ENCODE measurements at places on chromosomes 5 and 9.

GRCh38 chr5:96566833-96567587, 95.2 kb upstream of the CAST start:
- DNase-seq, result no peak

DNA sequence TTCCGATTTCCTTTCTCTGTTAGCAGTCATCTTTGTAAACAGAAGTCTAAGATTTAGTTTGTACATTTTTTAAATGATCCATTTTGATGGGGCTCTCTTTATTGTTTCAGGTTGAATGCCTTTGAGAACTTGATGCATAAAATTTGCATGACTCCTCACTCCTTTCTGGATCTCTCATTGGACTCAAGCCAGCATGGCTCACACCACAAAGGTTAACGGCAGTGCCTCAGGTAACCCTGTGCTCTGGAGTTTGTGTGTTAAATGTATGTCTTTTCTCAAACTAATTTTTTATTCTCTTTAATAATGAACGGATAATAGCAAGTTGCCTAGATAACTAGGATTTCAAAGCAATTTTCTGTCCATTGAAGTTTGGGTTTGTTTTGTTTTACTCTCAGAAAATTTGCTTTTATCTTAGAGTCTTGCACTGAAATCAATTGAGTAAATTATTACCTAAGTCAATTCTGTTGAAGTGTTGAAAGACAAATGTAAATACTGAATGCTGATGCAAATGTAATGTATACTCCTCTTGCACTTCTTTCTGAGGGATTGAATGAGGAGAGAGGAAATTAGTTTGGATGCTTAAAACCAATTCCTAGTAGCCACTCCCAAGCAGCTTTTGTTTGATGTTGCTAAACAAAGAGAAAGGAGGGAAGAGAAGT, 164.6 kb upstream of the DMRT1 start:
- DNase-seq, result no peak

DNA sequence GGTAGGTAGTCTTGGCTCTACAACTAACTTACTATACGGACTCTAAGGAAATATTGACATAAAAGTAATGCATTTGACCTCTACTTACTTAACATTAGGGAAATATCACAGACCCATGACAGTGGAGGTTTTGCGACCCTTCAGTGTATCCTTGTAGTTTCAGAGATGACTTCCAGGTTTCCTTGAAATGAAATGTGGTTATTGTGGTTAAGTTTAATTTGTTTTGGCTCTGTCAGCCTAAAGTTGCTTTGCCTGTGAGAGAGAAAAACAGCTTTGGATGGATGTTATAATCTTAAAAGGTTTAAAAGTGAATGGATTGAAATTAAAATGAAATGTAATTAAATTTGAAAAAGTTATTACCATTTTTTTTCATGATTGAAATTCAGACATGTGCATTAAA, 42.9 kb downstream of the LRRTM2 start:
- DNase-seq, result no peak

- DNase-seq, result no peak
These were observed 56.8 kb downstream of the ARHGEF37 start for GRCh38 chr5:149638136-149638535.

DNA sequence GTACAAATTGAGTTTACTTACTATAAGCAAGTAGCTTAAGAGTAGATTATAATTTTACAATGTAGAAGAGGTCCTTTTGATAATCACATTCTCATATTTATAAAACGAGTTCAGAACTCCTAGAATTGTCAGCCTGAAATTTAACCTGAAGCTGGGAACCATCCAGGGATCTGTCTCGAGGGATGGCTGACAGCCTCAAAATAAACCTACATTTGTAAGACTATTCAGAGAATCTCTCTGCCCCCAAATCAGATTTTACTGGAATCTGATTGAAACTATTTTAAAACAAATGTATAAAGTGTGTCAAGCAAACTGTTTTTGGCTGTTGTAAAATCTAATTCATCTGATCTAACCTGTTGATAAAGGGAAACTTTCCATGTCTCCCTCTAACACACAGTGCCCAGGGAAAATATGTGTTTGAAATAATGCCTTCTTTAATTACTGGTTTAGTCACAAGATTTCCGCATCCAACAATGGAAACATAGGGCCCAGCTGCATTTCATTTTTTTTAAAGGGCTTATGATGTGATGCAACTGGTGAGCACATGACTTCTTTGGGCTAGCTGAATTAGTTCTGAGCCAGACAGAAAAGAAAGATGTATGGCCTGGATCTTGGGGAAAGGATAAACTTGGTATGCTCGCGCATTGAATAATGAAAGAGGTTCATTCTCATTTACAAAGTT, 30.3 kb downstream of the SLC25A46 start:
- DNase-seq, result no peak

GRCh38 chr5:149724130-149724840, 5.8 kb upstream of the PPARGC1B start:
- DNase-seq, result no peak

DNA sequence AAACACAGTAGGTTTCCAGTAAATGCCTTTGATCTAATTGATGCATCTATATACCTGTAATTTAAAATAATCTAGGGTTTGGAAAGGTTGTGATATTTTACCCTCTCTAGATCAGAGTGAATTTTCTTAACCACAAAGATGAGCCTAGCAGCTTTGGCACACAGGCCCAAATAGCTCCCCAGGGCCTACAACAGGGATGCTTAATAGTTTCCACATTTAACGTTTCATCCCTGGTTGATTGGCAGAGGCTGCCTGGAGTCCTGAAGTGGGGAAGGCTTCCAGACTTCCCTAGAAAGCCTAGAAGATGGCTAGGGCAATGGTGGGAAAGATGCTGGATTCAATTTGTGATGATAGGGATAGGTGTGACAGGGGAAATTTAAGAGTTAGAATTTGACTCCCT, 206.6 kb downstream of the NSG2 start:
- DNase-seq, result no peak

DNA sequence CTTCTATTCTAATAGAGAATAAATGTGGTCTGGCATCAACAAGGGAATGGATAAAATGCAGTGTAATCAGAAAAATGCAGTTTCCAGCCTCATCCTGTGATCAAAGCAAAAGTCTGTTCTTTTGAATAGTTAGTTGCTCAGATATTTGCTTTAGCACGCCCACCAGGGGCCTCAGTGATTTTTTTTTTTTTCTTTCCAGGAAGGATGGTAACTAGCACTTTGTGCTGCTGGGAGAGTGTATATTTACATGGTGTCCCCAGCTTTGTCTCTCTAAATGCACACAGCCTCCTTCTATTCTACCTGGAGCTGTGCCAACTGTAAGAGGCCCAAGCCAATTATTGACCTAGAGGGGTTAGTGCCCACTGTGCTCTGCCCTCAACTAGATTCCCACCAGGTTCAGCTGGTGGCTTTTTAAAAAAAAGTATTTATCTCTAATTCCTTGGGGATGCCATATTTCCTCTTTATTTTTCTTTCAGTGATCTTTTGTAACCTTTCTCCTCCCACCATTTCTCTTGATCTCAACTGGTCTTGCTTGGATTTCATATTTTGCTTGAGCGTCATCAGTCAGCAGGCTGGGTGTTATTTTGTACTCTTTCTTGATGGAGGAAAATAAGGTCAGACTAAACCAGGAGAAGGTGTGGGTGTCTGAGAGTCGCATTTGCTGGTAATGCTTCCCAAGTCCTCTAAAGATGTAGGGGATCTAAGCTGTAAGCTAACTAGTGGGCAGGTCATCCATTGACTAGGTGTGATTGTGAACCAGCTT, 193.0 kb upstream of the C9orf72 start:
- DNase-seq, result no peak

GRCh38 chr5:110346893-110347358, 379.5 kb downstream of the TMEM232 start:
- DNase-seq, result no peak

DNA sequence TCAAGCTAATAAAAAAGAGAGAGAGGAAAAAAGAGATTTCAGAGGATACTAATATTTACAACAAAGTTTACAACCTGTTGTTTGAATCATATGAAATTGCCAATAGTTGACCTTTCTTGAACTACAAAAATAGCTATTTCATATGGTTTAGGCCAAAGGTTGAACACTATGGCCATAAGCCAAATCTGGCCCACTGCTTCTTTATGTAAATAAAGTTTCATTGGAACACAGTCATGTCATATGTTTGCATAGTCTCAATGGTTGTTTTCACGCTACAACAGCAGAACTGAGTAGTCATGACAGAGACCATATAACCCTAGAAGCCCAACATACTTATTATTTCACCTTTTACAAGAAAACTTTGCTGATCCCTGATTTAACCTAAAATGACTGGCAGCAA, 20.9 kb downstream of the SEMA5A start:
- no peak for DNase-seq

- DNase-seq, result no peak
These were observed 388.3 kb downstream of the TMEM38B start for GRCh38 chr9:106082621-106083020.

- DNase-seq, result no peak
These were observed 299.1 kb upstream of the EFNA5 start for GRCh38 chr5:107969847-107970246.

DNA sequence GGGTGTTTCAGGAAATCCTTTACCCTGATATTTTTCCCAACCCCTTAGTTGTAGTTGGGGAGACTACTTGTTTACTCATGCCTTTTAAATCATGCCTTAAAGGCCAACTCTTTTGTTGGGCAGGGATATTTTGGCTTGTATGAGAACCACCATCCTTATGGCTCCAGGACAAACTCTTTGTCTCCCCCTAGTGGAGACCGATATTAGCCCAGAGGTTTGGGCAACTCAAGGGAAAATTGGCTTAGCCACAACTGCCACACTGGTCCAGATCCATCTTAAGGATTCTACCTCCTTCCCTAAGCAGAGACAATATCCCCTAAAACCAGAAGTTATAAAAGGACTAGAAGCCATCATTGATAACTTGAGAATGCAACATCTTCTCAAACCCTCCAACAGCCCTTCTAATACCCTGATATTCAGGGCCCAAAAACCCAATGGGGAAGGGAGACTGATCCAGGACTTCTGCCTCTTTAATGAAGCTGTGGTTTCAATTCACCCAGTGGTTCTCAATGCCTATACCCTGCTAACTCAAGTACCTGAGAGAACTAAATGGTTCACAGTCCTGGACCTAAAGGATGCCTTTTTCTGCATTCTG, 100.9 kb upstream of the HCN1 start:
- no peak for DNase-seq

DNA sequence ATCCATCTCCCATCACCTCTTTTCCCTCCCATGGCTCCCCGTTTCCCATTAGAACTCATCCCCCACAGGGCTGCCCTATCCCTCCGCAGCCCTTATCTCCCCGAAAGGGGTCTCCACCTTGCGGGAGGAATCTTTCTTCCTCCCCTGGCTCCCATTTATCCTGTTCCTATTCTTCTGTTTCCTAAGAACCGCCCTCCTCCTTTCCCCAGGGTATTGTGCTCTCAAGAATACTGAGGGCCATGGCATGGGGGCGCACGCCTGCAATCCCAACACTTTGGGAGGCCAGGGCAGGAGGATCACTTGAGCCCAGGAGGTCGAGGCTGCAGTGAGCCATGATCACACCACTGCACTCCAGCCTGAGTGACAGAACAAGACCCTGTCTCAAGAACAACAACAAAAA, 665 bp downstream of the CD72 start:
- DNase-seq, result no peak

GRCh38 chr9:2962471-2963172, 118.7 kb upstream of the PUM3 start:
- no peak for DNase-seq

GRCh38 chr5:121019106-121019505, 555.0 kb downstream of the PRR16 start:
- DNase-seq, result no peak

DNA sequence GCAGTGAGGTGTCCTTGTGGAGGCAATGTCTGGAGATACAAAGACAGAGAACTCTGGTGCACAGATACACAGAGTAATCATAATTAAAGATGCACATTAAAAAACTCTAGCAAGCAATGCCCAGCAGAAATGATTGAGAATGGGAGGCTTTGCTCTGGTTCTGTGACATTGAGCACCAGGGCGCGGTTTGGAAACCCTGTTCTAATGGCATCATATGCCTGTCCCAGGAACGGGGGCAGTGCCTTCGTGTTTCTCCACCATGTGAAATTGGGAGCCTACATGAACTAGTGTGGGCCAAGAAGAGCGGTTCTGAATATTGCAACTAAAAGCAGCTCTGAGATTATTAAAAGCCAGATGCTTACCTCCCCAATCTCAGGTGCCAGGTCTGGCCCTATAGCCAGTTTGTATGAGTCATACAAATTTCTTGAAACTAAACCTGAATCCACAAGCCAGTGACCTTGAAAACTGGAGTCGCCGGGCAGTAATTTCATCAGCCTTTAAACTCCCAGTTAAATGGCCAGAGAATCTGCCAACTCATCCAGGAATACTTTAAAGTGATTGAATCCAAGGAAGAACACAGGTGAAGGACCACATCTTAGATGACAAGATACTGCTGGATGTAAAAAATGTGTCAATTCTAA, 22.2 kb upstream of the CTSL start:
- DNase-seq, result no peak

DNA sequence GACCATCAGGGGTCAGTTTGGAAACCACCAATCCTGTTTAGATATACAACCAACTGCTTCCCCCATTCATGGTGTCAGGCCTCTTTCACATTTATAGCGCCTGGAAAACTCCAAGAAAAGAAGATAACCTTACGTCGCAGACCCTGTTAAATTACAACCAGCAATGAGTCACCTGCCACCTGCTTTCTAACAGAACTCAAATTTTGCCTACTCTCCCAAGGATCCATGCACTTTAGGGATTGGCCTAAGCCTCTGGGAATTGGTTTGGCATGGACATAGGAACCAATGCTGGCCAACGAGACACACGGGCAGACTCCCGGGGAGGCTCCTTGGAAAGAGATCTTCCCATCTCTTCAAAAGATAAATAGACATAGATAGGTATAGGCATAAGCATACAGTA, 87.0 kb downstream of the FEM1C start:
- DNase-seq, result no peak

GRCh38 chr5:141618030-141618803, 583 bp downstream of the DIAPH1 start:
- no peak for DNase-seq

DNA sequence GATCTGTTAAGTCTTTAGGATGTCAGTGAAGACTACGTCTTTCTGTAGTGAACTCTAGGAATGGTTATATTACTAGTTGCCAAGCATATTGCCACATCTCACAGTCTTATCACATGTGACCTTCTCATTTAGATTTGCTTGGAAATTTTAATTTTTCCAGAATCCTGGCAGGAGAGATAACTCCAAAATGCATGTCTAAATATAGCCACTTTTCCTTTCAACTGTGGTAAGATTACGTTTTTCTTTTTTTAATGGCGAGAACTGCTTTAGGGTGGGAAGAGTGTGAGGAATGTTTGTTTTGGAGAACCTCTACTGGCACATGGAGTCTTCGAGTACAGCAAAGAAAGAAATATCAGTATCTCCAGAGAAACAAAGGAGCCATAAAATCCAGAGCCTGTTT, 91.7 kb upstream of the ADAMTSL1 start:
- DNase-seq, result no peak
